ENCODE measurements at places on chromosomes 6 and 20.

DNA sequence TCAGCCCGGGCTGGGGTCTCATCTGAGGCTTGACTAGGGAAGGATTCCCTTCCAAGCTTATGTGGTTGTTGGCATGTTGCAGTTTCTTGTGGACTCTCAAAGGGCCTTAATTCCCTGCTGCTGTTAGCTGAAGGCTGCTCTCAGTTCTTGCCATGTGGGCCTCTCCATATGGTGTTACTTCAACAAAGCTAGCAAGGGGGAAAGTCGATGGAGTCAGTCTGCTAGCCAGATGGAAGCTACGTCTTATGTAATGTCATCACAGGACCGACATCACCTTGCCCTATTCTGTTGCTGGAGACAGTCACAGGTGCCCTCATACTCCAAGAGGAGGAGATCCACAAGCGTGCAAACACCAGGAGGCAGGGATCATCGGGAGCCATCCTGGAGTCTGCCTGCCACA, 43.3 kb upstream of the ARMC2 start:
- DNase-seq, result no peak

- DNase-seq, result no peak
These were observed 4.1 kb downstream of the MAP1LC3A start for GRCh38 chr20:34562641-34563040.

GRCh38 chr6:145340256-145340655, 395.1 kb downstream of the EPM2A start:
- DNase-seq, result no peak

GRCh38 chr6:3310703-3311102, 52.0 kb downstream of the PSMG4 start:
- no peak for DNase-seq

DNA sequence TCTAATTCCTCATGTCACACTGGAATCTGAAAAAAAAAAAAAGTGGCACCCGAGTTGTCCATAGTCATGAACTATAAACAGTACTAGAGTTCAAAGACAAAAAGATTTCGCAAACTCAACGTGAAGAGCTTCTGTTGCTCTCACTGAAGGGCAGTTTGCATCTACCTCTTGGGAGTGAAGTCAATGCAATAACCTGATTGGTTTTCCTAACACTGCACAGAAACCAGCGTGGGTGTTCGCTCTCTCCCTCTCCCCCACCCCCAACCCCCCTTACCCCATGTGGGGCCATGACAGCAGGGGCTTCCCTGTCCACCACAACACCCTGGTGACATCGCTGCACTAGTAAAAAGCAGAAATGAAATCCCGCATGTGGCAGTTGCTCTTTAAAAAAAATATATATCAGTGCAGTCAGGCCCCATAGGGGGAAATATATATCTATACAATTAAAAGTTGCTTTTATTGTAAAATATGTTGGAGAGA, 66.9 kb downstream of the GMPR start:
- DNase-seq, result no peak

Measured in SK-N-MC (cell line).